ENCODE measurements at places on chromosomes 12 and 14.

DNA sequence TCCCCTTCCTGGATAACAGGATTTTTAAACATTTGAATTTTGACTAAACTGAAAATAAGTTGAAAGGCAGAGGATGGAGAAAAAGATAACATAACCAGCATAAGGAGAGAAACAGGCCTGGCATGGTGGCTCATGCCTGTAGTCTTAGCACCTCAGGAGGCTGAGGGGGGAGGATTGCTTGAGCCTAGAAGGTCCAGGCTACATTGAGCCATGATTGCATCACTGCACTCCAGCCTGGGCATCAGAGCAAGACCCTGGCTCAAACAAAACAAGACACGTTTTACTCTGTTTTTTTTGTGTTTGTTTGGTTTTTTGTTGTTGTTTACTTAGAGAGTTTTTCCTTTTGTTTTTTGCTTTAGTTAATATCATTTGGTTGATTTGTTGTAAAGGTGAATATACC lies 8.7 kb downstream of the AKAP6 start:
- DNase-seq, result no peak

DNA sequence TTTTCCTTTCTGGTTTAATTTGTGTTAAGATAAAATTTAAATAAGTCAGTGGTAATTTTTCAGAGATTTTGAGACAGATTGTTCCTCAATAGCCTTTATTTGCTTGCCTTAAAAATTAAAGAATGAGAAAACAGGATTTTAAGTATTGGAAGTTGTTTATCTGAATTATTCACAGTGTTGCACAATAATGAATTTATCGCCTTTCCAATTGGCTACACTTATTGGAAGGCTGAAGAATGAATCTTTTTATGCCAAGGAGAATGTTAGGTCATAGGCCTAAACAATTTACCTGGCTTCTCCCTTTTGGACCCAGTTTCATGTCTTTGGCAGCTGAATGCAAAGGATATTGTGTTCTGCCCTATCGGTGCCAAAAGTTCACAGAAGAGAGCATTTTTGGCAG lies 250.2 kb downstream of the NPAS3 start:
- DNase-seq, result no peak

DNA sequence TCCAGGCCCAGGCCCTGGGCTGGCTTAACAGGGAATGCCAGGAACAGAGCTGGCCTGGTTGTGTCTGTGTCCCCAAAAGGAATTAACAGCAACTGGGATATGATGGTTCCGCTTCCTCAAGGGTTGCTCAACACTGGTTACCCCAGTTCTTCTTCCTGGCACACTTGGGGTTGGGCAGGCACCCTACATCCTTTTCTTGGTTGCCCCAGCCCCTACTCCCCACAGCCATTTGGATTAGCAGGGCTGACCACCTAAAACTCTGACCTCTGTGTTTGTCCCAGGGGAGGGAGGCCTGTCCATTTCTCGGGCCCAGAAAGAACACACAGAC lies 30.8 kb downstream of the NCKAP5L start:
- DNase-seq, result no peak

DNA sequence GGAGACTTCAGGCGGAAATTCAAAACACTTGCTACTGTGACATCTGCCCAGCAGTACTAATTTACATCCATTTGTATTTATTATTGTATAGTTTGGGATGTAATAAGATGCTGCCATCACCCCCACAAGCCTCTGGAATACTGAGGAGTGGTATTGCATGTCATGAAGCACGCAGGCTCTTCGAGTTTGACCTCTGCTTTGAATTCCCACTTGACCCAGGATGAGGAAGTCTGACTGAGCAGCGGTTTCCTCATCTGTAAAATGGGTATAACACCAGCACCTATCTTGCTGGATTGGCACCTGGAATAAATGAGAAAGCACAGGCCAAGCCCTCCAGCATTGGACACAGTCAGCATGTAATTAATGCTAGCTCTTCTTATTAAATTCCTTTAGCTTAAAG lies 116.0 kb upstream of the DIO3 start:
- no peak for DNase-seq

- DNase-seq, result no peak
These were observed 63.2 kb downstream of the PTCSC3 start for GRCh38 chr14:36113341-36113740.

DNA sequence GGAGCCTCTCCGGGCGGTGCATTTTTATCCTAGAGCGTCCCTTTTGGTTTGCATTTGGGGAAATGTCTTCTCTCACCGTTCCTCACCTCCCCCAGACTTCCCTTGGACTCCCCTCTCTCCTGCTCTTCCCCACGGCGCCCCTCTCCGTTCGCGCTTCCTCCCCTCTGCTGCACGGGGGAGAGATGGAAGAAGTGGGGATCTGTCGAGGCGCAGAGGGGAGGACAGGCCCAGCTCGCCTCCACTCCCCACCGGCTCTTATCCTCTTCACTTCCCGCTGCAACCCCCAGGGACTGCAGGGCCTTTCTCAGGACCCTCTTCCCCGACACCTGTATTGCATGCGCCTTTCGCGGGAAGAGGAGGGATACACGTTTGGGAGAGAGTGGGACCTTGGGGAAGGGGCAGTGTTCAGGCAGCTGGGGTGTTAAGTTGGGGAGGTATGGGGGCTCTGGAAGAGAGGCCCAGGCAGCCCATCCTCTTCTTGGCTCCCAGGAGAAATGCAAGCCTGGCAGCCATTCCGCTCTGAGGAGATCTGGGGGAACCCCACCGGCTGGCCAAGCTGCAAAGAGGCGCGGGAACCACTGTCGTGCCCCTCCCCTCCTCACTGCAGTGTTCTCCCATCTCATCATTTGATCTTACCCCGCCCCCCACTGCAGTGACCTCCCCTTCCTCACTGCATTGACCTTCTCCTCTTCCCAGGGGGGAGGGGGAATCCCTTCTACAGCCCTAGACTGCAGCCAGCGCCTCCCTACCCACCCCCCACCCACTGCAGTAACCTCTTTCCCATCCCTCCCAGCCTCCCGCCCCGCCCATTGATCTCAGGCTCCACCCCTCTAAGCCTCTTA lies 788 bp downstream of the ENO2 start:
- no peak for DNase-seq

DNA sequence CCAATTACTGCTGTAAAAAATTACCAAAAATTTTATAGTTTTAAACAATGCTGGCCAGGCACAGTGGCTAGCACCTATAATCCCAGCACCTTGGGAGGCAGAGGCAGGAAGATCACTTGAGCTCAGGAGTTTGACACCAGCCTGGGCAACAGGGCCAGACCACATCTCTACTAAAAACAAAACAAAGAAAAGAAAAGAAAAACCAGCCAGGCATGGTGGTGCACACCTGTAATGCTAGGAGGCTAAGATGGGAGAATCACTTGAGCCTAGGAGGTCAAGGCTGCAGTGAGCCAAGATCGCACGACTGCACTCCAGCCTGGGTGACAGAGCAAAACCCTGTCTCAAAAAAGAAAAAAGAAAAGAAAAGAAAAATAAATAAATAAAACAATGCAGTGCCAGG lies 54.0 kb upstream of the ARID2 start:
- DNase-seq, result no peak

DNA sequence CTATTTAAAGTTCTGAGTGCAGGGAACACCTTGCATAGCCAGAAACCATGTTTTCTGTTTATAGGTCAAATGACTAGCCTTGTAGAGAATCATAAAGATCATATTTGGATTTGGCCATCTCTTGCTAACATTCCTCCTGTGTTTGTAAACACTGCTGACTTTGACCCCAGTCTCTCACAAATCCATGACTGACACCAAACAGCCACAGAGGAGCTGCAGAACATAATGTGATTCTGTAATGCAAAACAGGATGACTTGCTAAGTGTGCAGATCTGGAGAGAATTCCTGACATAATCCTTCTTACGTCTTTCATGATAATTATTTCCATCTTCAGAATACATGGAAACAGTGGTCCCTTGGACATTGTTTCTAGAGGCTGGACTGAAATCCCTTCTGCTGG lies 211.8 kb downstream of the BMP4 start:
- no peak for DNase-seq
